ENCODE measurements at places on chromosomes 1 and 21.

GRCh38 chr1:17874710-17875109, 119.6 kb downstream of the ACTL8 start:
- no peak for DNase-seq

- DNase-seq, result no peak
Observed at GRCh38 chr1:109740615-109741373, at the start of gene GSTM3. Gene GSTM3 (minus strand): TSS chr1:109741038. CDS start chr1:109740287, 751 bp downstream.

DNA sequence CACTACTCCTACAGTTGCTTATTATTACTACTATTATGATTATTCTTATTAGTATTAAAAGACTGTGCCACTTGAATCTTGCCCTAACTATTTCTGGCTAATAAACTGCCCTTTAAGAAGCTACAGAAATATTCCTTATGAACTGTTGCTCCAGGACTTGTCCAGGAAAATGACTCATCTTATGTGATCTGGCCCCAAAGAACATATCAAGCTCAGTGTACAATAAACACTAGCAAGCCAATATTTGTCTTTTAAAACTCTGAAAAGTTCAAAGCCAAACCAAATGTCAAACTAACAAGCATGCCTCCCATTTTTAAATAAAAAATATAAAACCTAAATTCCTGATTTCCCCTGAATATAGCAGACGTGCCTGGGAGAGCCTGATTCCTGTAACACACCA, 88.7 kb upstream of the SIM2 start:
- DNase-seq, result no peak

GRCh38 chr1:231550448-231550781, 21.9 kb downstream of the TSNAX start:
- peak; percentile 50 for DNase-seq

GRCh38 chr21:31255036-31255435, 89.0 kb downstream of the TIAM1 start:
- DNase-seq, result no peak

DNA sequence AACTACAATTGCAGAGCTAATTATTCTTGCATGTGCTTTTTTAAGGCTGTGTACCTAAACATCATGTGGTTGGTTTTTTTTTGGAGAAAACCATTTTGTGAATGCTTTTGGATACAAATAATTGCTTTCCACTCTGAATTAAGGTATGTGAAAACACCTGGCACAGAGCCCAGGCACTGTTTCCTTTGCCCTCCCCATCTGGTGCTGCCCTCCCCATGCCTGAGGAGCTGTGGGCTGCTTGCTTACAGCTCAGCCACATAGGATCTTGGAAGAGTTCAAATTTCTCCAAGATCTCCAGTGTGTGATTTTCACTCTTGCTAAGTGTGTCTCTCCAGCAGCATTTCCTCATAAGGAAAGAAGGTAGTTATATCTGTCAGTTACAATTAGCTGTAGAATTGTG, 27.8 kb downstream of the DNM3 start:
- no peak for DNase-seq

DNA sequence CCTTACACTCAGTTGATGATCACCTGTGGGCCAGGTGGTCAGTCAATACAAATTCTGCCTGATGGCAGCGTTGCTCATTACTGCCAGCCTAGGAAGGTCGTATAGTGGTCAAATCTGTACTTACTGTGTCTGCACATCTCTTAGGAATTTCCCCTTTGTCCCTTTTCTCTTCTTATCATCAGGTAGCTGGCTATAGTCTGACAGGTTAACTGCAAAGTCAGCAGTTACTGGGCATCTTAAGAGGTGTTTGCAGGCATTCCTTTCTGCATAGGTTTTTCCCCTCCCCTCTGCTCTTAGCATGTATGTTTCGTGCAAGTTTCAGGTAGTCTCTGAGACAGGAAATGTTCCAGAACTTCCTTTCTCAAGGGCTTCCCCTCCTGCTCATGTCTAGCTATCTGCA, 298.7 kb downstream of the LRRIQ3 start:
- DNase-seq, result peak; percentile 92

DNA sequence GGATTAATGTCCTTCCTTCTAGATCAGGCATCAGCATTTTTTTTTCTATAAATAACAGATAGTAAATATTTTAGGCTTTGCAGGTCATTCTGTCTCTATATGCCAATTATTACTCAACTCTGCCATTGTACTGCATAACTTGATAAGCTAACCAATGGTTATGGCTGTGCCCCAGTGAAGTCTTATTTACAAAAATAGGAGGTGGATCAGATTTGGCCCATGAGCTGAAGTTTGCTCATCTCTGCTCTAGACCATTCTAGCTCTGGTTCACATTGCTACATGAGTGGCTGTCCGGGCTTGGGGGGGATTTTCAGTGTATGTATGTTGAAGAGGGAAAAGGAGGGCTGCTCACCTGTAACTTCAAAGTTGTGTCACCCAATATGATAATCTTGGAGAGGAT, 10.1 kb downstream of the RAB7B start:
- no peak for DNase-seq

GRCh38 chr21:45073301-45074047, 906 bp upstream of the ADARB1 start:
- DNase-seq, result no peak

DNA sequence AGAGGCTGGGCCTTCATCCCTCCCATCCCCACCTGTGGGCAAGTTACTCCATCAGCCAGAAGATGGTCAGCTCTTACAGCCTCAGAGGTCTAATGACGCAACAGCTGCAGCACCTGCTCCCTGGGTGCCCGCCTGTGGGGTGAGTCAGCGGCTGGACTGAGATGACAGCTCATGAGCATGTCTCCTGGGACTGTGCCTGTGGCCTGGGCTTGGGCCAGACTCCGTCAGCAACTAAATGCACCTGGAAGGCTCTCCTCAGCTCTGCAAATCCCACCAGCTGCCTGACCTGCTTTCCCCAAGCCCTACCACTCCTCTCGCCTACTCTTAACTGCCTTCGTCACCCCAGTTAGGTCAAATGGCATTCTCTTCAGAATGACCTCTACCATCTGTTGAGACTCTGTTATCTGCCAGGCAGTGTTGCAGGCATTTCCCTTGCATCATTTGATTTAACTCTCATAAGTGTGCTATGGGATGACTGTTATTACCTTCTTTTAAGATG, 47.7 kb downstream of the ETS2 start:
- no peak for DNase-seq

DNA sequence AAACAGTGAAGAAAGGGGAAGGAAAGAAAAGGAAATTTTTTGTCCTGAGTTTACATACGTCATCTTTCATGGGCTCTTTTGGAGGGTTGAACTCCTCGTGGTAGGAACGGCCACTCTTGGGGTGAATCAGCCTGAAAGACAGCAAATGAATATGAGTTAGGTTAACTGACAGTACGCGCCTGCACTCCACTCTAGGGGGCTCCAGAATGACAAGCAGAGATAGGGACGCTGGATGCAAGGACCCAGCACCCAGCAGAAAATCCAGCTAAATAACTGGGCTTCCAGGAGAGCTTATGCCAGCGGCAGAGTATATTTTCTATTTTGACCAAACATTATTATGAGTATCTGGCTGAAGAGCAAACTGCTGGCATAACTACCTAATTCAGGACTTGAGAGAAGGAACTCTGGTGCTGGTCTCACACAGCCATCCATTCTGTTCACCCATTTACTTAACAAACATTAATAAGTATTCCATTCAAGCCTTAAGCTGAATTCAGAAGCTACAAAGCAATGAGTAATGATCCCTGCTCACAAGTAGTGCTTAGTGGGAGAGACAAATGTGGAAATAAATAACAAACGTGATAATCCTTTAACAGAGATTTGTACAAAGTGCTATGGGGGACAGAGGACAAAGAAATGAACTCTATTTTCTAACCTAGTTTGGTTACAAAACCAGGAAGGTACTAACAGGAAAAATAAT, 22.1 kb downstream of the AK2 start:
- DNase-seq, result no peak

GRCh38 chr1:235057385-235058306, 71.0 kb downstream of the TOMM20 start:
- no peak for DNase-seq

DNA sequence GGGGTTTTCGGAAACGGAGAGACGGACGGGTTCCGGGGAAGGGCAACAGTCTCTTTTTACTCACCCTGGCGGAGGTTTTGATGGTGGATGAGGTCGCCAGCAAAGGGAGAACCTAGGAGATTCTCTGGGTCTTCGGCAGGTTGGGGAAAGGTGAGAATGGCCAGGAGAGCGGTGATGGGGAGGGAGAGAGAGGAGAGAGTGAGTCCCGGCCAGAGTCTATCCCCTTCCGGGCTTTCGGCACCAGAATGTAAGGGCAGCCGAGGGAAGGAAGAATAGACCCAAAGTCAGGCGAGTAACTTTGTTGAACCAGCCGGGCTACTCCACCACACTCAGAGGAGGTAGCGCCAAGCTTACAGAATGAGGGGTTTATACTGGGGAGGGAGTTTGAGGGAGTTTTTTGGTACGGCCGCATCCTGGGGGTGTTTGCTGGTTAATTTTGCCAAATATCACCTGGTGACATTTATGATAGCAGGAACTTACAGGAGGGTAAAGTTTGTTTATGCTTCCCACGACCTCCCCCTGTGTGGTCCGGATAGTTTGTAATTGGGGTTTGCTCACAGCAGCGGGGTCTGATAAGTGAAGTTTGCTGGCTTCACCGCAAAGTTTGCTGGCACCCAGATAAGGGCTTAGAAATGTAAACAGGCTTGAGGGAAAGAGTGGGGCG, 141.1 kb upstream of the ETV3 start:
- no peak for DNase-seq

DNA sequence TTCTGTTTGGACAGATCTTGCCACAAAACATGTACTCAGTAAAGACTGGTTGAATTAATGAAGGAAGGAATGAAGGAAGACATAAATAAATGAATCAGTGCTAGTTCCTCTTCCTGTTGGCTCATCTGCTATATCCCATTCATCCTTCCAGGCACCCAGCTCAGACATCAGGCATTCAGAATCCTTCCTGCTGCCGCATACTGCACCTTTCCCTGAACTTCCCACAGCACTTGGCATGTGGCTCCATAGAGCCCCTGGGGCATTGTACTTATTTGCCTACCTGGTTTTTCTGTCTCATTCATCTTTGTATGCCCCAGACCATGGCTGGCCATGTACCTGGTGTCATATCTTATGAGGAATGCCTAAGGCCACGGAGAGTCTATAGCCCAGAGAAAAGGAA, 34.4 kb upstream of the ZNF648 start:
- DNase-seq, result no peak

GRCh38 chr1:228373681-228374571, 32.7 kb downstream of the TRIM11 start:
- no peak for DNase-seq

DNA sequence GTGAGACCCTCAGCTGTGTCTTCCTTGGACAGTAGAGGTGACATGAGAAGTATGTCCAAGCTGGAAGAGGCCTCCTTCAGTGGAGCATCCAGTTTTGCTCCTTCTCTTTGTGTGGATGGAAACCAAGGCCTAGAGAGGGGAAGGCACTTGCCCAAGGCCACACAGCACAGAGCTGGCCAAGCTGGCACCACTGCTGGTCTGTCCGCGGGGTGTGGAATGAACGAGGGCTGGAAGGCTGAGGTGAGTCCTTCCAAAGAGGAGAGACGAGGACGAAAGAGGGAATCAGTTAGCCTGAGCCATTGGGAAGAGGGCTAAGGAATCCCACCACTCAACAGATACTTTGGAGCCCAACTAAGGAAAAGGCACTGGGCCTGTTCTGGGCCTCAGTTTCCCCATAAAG, 27.8 kb upstream of the SELENON start:
- no peak for DNase-seq

DNA sequence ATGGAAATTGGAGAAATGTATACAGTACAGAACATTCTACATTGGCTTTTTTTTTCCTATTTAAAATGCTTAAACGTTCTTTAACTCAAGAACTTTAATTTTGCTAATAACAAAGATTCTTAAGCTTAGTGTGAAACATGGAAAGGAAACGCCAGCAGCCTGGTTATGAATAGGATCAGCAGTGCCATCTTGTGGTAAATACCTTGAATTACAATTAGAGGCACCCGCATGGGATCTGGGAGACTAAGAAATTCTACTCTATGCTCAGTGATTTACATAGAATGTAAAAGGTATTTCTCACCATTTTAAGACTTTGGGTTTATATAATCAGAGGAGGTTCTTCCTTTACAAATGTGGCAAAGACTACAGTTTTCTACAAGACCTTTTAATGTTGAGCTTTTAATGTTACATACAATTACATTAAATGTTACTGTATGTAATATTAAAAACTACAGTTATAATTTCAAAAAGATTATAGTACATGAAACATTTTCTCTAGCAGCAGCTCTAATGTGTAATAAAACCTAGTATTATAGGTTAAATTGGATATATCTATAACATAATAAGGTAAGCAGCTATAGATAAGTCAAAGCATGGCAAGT, 32.1 kb upstream of the APOBEC4 start:
- DNase-seq, result peak; percentile 82
